Activated naive CD4-positive, alpha-beta T cell treated with anti-CD3 and anti-CD28 coated beads for 36 hours (primary cell): ENCODE measurements at places on chromosomes 1 and 21. TPM values are rescaled to one million over a fixed set of nuclear protein-coding genes. Genes with fewer than 3 reads are reported as not detected.
A peak's percentile ranks its signal among the peaks of the same experiment; 100 is the strongest.

- DNase-seq: peak; percentile 93
These were observed 33.6 kb downstream of the NUAK2 start for GRCh38 chr1:205287767-205288559.

DNA sequence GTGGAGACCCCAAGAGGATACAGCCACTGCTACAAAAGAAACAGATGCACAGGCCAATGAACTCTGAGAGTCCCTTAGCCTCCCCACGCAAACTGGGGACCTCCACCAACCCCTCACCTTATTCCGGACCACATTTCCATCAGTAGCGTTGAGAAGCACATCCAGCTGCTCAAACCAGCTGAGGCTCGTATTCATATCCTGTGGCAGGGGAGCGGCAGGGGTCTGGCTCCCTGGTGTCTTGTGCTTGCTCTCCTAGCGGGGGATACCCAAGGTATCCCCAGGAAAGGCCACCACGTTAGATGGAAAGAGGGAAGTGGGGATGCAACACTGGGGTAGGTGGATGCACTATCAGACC, 481 bp downstream of the CCDC163 start:
- peak; percentile 30 for DNase-seq

DNA sequence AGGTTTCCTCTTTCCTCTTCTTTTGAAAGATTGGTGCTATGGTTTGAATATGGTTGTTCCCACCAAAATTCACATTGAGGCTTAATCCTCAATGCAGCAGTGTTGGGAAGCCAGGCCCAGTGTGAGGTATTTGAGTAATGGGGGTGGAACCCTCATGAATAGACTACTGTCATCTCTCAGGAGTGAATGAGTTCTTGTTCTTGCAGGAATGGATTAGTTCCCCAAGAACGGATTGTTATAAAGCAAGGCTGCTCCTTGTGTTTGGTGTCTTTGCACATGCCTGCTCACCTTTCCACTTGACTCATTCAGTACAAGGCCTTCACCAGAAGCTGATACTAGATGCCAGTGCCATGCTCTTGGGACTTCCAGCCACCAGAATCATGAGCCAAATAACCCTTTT, 223.2 kb downstream of the BACH1 start:
- DNase-seq: no peak

Gene EFNA1
- total RNA-seq: 0.26 TPM

Gene RRP1B
- 59.6 TPM for total RNA-seq
